Sciatic nerve (tissue), 2 donors: ENCODE measurements at places on chromosomes 3 and 15.

- DNase-seq, result no peak
These were observed 28.4 kb downstream of the PCSK6 start for GRCh38 chr15:101461097-101461496.

DNA sequence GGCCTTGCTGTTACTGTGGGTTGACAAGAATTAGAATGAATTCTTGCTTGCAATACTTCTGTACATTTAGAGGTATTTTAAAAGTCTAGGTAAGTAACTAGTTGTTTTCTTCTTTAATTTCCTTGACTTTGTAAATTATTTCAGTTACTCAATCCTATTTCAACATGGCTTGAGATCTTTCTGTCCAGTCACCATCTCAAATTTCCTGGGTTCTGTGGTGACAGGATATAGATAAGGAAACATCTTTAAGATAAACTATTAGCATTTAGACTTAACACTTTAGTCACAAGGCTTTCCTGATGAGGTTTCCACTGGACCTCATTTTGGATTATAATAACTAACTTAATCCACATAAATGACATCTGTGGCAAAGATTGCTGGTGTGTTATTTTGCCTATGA is 195.9 kb upstream of the DPH6 start:
- DNase-seq, result no peak

DNA sequence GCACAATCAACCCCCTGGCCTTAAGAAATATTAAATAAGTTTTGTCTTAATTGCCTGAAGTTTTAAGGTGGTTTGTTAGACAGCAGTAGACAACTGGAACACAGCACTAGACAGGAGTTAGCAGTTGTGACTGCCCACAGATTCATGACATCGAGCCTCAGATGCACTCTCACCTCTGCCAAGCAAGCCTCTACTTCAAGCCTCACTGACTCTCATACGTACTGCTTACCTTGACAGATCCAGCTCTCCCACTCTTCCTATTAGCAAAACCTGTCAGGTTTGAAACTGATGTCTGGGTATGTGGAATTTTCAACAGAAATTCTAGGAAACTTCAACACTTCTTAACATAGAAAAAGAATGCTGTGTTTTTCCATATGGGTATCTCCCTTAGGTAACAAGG is 382.9 kb upstream of the DPH6 start:
- no peak for DNase-seq

GRCh38 chr3:45966371-45966791 is 23.1 kb downstream of the CXCR6 start:
- no peak for DNase-seq

GRCh38 chr3:20064387-20064786 is 24.1 kb downstream of the KAT2B start:
- no peak for DNase-seq

- DNase-seq, result peak; percentile 14
These were observed 99.5 kb downstream of the SNRPN start for GRCh38 chr15:25054329-25054728.

DNA sequence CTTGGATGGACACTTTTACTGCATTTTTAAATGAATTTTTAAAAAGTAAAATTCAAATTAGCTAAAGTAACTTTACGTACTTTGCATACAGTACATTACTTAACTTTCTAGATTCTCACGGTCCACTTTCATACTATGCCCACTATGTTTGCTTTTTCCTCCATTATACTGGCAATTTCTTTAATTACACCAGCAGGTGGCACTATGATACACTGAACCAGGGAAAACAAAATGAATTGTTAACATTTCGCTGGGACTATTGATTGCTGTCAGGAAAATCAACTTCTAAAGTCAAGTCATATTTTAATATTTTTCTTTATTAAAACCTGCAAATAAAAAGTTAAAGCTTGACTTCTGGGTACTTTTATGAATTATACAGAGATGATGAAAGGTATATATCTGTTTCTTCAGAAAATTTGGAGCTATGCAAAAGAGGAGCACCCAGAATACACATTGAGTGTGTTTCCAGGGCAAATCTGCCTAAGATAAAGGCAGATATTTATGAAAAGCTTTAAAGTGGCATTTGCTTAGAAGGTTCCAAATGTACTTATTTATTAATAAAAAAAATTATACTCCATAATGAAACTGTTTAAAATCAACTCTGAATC is 21.8 kb upstream of the POU1F1 start:
- no peak for DNase-seq

- DNase-seq, result peak; percentile 53
These were observed 1.3 kb upstream of the SPTSSB start for GRCh38 chr3:161372321-161373260.

- no peak for DNase-seq
These were observed 223.2 kb downstream of the MBNL1 start for GRCh38 chr3:152491922-152492321.

DNA sequence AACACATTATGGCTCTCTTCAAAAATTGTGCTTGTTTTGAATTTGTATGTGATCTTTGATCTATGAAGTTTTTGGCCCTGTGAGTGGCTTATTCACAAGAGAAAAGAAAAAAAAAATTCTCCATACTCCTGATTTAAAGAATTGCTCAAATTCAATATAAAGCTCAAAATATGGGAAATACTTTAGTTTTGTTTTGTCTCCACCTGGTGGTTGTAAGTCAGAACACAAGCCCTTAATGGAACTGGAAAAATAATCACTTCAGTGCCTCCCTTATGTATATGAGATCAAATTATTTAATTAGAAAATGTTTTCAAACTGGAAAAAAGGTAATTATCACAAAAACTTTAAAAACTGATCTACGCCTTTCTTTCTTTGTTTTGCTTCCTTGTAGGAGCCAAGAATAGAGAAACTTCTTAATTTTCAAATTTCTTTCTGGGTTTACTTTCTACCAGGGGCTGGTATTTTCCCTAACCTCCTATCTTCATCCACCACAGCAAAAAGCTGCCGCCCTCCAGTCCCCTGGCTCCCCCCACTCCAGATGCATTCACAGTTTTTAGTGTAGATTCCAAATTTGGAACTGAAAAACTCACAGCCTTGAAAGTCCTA is 50.6 kb downstream of the SERP1 start:
- no peak for DNase-seq
